ENCODE measurements at places on chromosomes 7 and 10.
A peak's percentile ranks its signal among the peaks of the same experiment; 100 is the strongest.

DNA sequence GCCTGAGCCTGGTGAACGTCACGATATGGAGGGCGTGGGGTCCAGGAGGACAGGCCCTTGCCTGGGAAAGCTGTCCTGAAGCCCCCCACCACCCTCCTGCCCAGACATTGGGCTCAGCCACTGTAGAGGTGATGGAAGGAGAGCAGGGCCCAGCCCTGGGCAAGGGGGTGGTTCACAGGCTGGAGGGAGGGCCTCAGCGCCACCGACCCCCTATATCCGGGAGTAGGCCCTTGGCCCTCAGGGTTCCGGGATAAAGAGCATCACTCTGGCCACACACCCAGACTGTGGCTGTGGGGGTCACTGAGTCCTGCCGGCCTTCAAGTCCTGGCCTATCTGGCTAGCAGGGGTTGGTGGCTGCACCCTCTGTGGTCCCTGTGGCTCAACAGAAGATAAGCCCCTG is 55.3 kb upstream of the GTF2IRD1 start:
- DNase-seq, result no peak

DNA sequence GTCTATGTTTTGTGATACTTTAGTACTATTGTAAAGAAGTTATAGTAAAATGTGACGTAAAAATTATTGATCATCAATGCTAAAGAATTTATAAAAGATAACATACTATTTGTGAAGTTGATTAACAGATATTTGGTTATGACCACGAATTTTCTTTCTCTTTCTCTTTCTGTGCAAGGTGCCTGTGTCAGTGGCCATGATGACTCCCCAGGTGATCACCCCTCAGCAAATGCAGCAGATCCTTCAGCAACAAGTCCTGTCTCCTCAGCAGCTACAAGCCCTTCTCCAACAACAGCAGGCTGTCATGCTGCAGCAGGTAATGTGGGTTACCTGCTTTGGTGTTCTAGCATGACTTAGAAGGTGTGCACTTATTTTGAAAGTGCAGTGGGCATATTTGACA is 213.7 kb downstream of the FOXP2 start:
- no peak for DNase-seq

DNA sequence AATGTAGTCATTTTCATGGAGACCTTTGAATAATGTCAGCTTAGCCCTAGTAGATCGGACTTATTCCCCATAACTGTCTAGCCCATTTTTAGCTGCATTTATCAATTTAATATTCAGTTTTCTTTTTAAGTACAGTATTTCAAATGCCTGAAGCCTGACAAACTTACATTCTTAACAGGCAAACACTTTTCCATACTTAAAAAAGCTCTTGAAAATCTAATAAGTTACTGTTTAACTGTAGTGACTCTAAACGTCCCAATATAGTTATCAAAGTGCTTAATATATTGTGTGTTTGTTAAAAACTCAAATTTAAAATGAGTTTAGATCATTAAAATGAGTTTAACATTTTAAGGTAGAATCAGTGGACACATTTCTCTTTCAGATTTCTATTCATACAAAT is 44.9 kb downstream of the PON1 start:
- DNase-seq, result no peak

GRCh38 chr7:134910968-134911367 is 75.3 kb upstream of the AGBL3 start:
- DNase-seq, result no peak

- no peak for DNase-seq
Measured at GRCh38 chr7:35430547-35431153, 176.8 kb upstream of the TBX20 start.

DNA sequence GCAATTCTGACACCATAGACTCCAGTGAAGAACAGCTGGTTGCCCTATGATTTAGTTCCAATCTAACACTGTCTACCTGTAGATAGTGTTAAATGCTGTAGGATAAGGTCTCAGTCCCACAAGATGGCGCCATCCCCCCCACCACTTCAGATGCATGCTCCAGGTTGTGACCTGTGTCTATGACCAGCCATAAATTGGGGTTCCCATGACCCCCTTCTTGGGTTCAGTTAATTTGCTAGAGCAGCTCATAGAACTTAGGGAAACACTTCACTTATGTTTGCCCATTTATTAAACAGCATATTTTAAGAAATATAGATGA is 13.1 kb downstream of the CCSER2 start:
- DNase-seq, result no peak

GRCh38 chr10:71964098-71964742 is at the start of gene CHST3:
TSS of gene CHST3 (plus strand) at chr10:71964395. CDS start at chr10:72005843, 41,448 bp downstream.
- DNase-seq, result no peak

GRCh38 chr7:36149694-36150452 is 3.2 kb upstream of the EEPD1 start:
- no peak for DNase-seq

GRCh38 chr7:68688416-68689086 is 909.7 kb upstream of the AUTS2 start:
- DNase-seq, result no peak

DNA sequence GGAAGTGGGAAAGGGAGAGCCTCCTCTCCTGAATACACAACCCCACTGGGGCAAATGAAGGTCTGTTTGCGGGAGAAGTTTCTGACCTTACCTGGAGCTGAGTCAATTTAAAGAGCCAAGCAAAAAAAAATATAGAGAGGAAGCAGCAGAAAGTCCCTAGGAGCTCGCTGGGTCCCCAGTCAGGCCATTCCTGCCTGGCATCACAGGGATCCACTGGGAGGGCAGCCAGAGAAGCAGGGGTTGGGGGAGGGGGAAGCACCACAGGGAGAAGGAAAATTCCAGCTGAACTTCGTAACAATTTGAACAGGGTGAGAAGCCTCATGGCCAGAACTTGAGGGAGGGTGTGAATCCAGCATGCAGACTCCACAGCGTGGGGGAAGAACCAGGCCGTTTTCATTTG is 298.7 kb downstream of the LRRTM3 start:
- DNase-seq, result no peak

GRCh38 chr10:57657164-57657765 is 610.4 kb downstream of the IPMK start:
- peak; percentile 4 for DNase-seq

GRCh38 chr10:52631648-52632047 is 140.9 kb downstream of the MBL2 start:
- DNase-seq, result no peak

- no peak for DNase-seq
Measured at GRCh38 chr10:77770081-77770867, 132.7 kb upstream of the KCNMA1 start.

DNA sequence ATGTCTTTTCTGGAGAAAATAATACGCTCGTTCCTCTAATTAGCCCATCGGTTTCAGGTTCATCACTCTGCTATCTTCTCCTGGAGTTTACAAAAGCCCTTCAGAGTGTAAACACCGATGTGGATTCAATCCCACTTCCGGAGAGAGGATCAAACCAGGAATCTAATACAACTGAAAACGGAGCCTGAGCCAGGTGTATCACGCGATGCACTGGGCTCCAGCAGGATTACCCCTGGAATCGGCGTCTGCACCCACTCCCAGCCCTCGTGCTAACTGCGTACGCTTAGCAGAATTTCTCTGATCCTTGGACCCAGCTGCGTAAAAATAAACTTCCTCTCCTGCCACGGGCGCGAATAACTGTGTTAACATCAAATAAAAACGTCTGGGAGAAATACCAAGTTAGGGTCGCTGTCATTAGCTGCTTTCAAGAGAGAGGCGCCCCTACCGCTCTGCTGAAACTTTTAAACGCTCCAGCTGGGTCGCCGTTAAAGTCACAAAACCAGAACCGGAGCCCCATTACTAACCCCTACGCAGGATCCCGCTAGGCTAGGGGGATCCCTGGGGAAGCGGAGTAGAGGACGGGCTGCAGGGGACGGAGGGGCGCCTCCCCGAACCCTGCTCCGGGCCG is 502 bp downstream of the ZNF3 start:
- DNase-seq, result no peak

DNA sequence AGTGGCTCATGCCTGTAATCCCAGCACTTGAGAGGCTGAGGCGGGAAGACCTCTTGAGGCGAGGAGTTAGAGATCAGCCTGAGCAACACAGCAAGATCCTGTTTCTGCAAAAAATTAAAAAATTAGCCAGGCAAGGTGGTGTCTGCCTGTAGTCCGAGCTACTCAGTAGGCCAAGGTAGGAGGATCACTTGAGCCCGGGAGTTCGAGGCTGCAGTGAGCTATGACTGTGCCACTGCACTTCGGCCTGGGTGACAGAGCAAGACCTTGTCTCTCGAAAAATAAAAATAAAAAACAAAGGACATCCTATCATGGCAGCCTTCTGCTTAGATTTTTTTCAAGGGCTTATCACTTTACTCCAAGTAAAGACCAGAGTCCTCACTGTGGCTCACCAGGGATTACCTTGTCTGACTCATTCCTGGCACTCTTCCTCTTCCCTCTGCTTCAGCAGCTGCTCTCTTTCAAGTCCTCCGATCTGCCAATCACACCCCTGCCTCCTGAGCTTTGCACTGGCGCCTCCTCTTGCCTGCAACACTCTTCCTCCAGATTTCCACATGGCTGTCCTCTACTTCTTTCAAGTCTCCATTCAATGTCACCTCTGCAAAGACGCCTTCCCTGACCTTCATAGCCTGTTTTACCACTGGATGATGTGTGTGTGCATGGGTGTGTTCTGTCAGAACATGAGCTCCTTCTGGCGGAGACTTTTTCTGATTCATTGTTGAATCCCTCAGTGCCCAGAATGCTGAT is 7.7 kb downstream of the PRTFDC1 start:
- DNase-seq, result no peak

GRCh38 chr10:534047-534566 is 155.4 kb downstream of the DIP2C start:
- DNase-seq, result no peak

DNA sequence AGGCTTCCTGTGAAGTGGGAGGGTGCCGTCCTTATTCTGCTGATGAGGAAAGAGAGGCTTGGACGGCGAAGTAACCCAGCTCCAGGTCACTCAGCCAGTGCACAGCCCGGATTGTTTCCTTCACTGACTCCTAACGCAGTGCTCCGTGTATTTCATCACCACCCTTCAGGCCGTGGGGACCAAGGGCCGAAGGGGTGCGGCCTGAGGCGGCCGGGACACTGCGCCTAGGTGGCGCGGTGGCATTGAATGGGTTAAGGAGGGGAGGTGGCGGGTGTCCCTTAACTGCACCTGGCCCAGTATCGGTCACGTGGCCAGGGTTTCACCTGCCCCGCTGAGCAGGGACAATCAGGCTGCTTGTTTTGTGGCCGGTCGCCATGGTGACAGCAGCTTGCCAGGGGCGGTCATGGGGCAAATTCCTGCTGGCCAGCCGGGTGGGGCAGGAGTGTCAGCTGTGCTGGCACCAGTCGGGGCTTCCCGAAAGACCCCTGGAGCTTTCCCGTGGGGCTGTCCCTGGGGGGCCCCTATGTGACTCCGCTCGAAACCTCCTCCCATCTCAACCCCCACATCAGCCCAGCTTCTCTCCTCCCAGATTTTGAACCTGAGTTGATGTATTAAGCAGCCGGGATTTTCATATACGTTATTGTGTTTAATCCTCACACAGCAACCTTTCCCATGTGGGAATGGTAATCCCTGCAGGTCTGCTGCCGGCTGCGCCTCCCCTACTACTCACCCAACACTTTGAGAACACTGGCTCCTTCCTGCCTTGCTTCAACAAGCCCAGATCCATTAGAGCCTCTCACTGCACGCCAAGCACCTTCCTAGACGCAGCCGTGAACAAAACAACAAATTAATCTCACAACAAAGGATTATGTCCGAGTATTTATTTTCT is 4.4 kb upstream of the ABHD11 start:
- no peak for DNase-seq

DNA sequence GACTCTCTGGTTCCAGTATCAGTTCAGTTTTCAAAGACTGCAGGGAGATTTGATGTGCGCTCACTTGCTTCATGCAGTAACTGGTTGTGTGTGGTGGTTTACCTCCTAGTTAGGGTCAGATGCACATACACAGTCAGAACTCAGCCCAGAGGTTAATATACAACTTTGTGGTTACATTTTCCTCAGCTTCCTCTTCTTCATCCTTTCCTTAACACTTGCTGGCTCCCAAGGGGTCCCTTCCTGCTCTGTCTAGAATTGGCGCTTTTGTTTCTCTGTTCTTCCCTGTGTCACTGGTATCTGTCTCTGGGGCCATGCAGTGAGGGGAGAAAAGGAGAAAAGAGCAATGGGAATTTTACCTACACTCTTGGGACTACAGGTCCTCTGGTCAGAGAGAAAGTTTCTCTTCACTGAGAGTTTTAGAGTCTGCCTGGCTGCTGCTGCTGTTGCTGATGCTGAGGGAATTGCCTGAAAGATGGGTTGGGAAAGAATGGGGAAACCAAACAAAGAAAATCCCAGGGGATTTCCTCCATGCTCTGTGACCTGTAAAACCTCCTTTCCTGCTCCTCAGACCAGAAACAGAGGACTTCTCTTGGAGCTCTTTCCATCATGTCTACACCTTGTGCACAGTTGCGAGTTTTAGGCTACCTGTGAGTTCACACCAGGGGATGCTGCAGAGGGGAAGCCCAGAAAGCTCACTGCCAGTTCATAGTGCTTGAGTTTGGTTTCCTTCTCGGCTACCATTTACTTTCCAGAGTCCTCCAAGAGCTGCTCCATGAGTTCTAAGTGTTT is 74.6 kb downstream of the WDFY4 start:
- peak; percentile 36 for DNase-seq

DNA sequence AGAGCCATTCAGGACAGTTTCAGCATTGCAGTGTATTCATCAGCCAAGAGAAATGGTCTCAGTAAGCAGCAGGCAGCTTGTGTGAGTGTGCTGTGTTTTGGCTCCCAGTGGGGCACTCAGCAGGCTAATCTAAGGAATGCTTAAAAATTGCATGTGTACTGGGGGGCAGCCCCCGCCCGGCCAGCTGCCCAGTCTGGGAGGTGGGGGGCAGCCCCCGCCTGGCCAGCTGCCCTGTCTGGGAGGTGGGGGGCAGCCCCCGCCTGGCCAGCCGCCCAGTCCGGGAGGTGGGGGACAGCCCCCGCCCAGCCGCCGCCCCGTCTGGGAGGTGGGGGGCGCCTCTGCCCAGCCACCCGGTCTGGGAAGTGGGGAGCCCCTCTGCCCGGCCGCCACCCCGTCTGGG is 116.2 kb downstream of the GRID1 start:
- DNase-seq, result no peak

GRCh38 chr7:32289651-32290414 is 200.3 kb downstream of the LSM5 start:
- no peak for DNase-seq

- DNase-seq, result no peak
Measured at GRCh38 chr10:78288663-78289062, 255.0 kb downstream of the RPS24 start.

GRCh38 chr10:119403921-119404320 is 138.6 kb downstream of the RGS10 start:
- no peak for DNase-seq

GRCh38 chr10:60846173-60846572 is 67.9 kb downstream of the CDK1 start:
- DNase-seq, result no peak

- no peak for DNase-seq
Measured at GRCh38 chr7:77529279-77529678, 7.8 kb upstream of the PTPN12 start.

All from GM19239 (cell line).